ENCODE measurements at places on chromosomes 2 and 18.

- H3K27ac ChIP-seq = no peak overlapping the region
- peaks cover 23% of the 10 kb centered on the region for H3K4me1 ChIP-seq
- H3K36me3 ChIP-seq = no peaks in the 10 kb centered on the region
- H3K4me3 ChIP-seq = no peak overlapping the region
Measured at GRCh38 chr18:28715206-28715605, 538.3 kb upstream of the CDH2 start.

GRCh38 chr18:25727281-25727985 is 363.0 kb downstream of the SS18 start:
- H3K27me3 ChIP-seq = no peaks in the 10 kb centered on the region
- no peak overlapping the region for H3K4me3 ChIP-seq
- no peaks in the 10 kb centered on the region for H3K36me3 ChIP-seq

- no peaks in the 10 kb centered on the region for H3K36me3 ChIP-seq
- H3K4me3 ChIP-seq = no peak overlapping the region
- DNase-seq = no peak
- H3K27me3 ChIP-seq = no peaks in the 10 kb centered on the region
Measured at GRCh38 chr2:48753228-48753627, 2.3 kb downstream of the LHCGR start.

DNA sequence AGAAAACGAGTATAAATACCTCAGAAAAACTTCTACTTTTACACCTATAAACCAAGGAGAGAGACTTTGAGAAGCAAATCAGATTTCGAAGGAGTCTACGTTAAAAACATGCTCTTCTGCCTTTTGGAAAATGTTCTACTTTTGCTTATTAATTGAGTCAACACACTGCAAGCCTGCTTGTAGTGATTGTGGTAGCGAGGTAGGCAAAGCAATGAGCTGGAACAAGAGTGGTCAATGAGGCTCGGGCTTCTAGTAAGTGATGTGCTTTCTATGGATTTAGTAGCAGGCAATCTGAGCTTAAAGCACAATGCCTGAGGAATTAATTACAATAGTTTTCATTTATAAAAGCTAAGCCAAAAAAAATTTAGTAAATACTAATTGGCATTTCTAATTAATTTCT is 103.4 kb upstream of the TFCP2L1 start:
- no peaks in the 10 kb centered on the region for H3K27me3 ChIP-seq
- peaks cover 67% of the 10 kb centered on the region for H3K36me3 ChIP-seq
- no peak overlapping the region for H3K27ac ChIP-seq
- H3K4me1 ChIP-seq = no peaks in the 10 kb centered on the region

DNA sequence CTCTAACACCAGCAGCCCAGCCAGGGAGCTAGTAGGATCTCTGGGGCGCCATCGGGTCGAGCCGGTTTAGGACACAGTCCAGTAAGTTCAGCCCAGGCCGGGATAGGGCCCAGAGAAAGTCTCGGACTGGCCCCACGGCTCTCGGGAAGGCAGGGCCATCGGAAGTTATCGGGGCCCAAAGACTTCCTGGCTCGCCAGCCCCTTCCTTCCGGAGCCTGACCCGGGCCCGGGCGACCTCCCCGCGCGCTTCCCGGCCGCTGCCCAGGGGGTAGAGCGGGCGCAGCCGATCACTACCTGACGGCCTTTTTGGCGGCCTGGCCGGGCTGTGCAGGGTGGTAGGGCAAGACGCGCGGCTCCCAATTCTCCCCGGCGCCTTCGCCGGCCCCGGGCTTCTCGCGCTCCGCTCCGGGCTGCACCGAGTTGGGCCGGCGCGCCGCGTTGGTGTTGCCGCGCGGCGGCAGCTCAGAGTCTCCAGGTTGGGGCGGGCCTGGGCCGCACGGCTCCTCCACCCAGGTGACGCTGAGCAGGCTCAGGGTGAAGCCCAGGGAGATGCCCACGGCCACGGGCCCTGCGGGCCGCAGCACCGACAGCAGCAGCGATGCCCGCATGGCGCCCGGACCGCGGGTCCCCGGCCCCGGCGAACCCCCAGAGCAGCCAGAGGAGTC is 546 bp downstream of the CHPF start:
- no peak for DNase-seq
- H3K4me1 ChIP-seq = peaks cover 33% of the 10 kb centered on the region
- H3K27me3 ChIP-seq = no peaks in the 10 kb centered on the region
- peaks cover 21% of the 10 kb centered on the region for H3K36me3 ChIP-seq
- peak overlapping the region; percentile 84 for H3K4me3 ChIP-seq

All from DND-41 (cell line).